ENCODE measurements at places on chromosomes 3 and 15.
A peak's percentile ranks its signal among the peaks of the same experiment; 100 is the strongest.

DNA sequence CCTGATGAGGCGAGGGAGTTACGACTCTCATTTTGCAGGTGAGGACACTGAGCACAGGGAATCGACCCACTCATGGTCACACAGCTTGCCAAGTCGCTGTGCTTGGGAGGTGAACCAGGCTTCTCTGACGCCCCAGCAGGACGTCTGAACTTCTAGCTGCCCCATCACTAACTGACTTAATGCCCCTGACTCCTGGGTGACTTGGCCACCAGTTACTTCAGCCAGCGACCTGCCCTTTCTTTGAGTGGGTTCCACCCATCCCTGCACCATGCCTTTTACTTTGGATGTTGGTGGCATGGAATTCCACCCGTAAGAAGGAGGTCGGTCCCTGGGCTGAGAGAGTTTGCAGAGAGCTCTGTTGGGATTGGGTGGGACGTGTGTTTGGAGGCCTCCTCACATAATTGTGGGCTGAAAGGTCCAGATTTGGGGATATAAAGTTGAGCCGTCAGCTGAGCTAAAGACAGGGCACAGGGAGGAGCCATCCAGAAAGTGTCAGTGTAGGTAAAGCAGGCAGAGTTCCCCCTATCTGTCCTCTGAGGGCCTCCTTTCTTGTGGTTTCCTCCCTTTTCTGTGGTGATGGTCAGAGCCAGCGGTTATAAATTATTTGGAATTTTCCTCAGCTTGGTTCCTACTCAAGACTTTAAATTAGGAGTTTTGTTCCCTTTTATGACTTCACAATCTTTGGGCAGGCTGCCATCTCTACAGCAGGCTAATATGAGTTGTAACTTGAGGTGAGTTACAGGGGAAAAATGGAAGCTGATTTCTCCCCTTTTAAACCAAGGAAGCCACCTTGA lies 55.0 kb downstream of the FLNB start:
- DNase-seq, result no peak

GRCh38 chr3:111539351-111540331 lies 2.4 kb upstream of the CD96 start:
- peak; percentile 44 for DNase-seq

- DNase-seq, result no peak
Measured at GRCh38 chr3:129409541-129409940, 18.9 kb downstream of the EFCAB12 start.

DNA sequence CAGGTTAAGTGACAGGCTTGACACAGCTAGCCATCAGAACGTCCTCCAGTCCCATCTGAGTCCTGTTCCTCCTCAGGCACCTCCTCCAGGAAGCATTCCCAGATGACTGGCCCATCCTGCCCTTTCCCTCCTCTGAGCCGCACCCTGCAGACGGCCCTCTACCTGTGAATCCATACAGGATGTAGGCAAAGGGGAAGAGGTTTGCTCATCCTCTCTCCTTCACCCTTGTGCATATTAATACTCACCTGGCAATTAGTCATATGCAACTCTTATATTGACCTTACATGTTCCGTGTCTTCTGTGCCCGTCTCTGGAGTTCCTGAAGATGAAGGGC lies 61.9 kb downstream of the SMAD3 start:
- no peak for DNase-seq

GRCh38 chr3:16813336-16813735 lies 71.4 kb upstream of the PLCL2 start:
- no peak for DNase-seq

DNA sequence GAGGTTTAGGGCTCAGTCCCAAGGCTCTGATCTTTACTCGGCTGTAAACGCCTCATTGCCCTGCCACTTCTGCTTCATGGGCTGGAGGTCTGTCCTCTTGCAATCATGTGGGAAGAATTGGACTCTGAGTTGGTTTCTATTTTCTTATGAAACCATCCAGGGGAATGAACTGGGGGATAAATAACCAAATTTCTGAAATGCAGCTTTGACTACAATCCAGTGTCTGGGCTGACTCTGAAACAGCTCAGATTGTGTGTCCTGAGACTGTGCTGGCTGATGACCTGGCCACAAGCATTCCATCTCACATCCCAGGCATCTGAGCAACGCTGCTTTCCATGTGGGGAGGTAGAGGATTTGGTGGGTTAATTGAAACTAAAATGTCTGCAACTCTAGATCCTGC lies 71.0 kb upstream of the GALNT15 start:
- DNase-seq, result no peak
